Mesothelial cell of epicardium (in vitro differentiated cells): ENCODE measurements at places on chromosomes 13 and 19.

- no peak for DNase-seq
Measured at GRCh38 chr13:103878891-103879605, 812.8 kb upstream of the SLC10A2 start.

GRCh38 chr13:28181413-28181812 lies 43.1 kb downstream of the PAN3 start:
- DNase-seq, result no peak

DNA sequence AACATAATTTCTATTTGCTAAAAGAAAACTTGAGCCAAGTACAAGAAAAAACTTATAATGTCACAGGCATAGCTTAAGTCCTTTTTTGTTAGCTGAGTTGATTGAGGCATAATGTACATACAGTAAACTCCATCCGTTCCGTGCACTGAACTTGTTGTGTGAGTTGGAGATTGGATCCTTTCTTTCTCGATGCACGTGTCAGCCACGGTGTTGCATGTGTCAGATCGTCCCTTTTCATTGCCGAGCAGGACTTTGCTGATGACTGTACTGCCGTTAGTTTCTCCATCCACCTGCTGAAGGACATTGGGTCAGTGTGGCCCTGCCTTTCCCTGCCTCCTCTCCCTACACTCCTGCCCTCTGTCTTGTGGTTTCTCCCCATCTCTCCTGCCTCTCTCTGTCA lies 34.4 kb downstream of the IGFL2 start:
- DNase-seq, result no peak

GRCh38 chr13:25501231-25501630 lies 129.5 kb downstream of the ATP8A2 start:
- DNase-seq, result no peak

DNA sequence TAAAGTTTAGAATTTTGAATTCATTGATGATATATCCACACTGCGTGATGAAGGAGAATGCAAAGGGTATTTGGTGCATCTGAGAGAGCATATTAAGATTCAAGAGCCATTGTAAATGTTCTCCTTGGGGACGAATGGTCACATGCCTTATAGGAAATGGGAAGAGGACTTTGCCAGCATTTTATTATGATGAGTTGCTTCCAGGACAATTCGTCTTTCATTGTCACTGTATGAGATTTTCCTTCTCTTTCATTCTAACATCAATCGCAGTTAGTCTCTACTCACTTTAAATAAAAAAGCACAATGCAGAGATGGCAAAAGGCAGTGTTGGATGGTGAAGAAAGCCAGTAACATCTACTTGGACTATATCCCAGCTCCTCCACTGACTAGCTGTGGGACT lies 21.4 kb downstream of the WDFY2 start:
- no peak for DNase-seq

DNA sequence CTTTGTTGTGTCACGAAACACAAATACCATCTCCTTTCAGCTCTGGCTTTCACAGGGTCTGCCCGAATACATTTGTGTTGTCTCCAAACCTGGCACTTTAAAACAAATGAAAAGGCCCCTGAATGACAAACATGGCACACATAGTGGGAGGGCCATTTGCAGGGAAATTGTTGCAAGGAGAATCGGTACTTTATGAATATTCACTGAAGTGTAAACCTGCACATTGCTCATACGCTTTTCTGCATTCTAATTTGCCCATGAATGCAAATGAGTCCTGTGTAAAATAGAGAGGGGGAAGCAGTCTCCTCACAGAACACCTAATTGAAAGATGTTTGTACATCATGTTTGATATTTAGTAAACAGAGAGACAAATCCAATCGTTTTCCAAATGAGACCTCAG lies 82.7 kb upstream of the PCDH8 start:
- no peak for DNase-seq

- DNase-seq, result no peak
Measured at GRCh38 chr19:18802354-18802753, 11.2 kb upstream of the COMP start.

DNA sequence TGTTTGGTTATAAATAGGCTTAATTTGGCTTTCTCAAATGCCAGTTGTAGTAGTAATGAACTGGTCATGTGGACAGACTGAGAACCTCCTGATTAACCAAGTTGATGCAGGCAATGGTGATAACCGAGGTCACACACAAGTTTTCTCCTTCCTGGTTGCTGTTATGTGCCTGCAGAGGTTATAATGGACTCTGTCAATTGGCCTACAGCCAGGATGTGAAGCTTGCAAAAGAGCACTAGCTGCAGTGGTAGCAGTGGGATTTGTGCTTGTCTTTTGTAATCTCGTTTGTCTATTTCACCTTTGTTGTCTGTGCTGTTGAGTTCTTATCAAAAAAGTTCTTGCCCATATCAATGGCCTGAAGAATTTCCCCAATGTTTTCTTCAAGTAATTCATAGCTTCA lies 20.6 kb downstream of the OR10H3 start:
- DNase-seq, result no peak

GRCh38 chr13:44726214-44726613 lies 150.1 kb upstream of the TSC22D1 start:
- DNase-seq, result no peak

DNA sequence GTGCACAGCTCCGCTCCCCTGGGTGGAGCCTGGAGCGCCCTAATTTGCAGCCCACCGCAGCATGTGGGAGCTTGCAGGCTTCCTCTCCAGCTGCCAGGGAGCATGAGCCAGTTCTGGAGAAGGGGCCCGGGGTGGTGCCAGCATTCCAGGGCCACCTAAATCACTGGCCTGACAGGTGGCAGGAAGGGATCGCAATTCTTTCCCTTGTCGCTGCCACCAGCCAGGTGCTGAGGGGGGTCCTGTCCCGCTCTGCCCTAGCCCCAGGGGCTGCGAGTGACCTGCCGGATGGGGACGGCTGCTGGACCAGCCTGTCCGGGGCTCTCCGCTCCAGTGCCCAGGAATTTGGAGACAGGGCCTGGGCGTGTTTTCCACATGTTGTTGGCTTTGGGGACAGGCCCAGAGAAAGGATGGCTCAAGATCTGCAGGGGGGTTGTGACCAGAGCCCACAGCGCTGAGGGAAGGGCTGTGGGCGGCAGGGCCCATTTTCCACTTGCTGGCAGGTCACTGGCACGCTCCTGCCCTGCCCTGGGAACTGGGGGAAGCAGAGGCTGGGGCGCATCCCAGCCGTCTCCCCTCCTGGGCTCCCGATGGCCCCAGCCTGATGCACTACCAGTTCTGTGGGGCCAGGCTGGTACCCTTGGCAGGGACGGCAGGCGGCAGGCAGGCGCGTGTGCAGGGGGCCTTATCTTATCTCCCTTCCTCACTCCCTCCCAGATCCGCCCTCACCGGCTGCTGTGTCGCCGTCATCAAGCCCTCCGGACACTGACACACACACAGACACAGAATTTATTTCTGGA lies 9.5 kb downstream of the NDUFA11 start:
- DNase-seq, result no peak

DNA sequence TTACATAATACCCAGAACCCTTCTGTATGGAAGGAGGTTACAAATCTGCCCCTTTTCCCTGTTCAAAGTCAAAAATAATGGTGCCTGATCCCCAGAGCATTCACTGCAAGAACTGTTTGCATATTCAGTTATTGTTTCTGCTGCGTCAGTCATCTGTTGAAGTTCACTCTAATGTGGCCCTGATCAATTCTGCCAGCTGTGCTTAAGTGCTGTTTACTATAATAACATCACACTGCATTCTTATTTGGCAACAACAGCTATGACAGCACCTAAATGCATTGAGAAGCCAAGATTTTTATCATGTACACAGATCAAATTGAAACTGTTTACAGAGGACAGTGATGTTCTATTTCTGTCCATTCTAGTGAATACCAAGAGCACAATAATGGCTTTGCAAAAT lies 115.9 kb downstream of the DACH1 start:
- no peak for DNase-seq

- DNase-seq, result no peak
Measured at GRCh38 chr13:32007494-32007893, 24.1 kb upstream of the FRY start.

DNA sequence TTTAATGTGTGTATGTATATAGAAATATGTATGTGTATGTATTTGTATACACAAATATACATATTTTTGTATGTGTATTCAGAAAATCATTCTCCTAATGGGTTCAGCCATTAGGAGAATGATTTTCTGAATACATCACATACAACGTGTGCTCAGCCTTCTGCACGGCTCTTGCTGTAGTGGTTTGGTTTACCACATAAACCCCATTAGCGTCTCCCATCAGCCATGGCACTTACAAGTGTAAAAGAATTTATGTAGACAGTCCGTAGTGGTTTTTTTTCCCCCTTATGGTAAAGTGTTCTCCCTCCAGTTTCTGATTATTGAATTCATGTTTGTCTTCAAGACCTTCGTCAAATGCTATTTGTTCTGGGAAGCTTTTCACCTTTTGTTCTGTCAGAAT lies 38.2 kb downstream of the ATP8A2 start:
- DNase-seq, result no peak

- no peak for DNase-seq
Measured at GRCh38 chr13:99080131-99080530, 102.3 kb upstream of the DOCK9 start.

DNA sequence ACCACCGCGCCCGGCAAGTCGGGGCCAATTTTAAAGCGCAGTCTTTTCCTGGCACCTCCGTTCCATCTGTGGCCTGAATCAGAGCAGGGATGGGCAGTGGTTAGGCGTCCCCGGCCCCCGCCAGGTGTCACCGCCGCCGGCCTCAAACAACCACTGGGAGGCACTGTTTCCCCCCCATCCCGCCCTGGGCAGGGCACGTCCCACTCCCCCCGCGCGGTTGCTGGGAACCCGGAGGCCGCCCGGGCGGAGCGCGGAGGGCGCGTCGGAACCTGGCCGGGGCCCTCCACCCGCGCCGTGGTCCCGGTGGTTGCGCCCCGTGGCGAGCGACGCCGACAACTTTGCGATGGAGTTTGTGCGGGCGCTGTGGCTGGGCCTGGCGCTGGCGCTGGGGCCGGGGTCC lies at the start of gene GRIN3B:
Gene GRIN3B (plus strand): TSS at position 325 of the 400 bp plus-strand sequence. CDS start 19 bp downstream, at position 344.
- peak; percentile 67 for DNase-seq

GRCh38 chr13:71378961-71379905 lies 487.8 kb downstream of the DACH1 start:
- DNase-seq, result no peak

DNA sequence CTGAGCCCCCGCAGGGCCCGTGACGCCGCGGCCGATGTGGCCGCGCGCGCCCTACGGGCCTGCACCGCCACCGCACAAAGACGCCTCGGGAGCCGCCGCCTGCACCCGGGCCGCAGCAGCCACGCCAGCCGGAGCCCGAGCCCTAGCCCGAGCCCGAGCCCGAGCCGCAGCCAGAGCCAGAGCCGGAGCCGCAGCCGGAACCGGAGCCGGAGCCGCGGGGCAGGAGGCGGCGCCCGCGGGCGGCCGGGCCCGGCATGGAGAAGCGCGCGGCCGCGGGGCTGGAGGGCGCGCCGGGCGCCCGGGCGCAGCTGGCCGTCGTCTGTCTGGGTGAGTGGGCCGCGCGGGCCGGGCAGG lies 379 bp downstream of the LRP3 start:
- DNase-seq, result no peak

GRCh38 chr13:51355217-51355616 lies 15.7 kb downstream of the SERPINE3 start:
- DNase-seq, result no peak

GRCh38 chr13:59300355-59301173 lies 863.2 kb downstream of the DIAPH3 start:
- DNase-seq, result no peak

GRCh38 chr13:53241891-53242348 lies 213.3 kb downstream of the OLFM4 start:
- DNase-seq, result no peak

GRCh38 chr13:31322026-31322425 lies 122.3 kb downstream of the B3GLCT start:
- no peak for DNase-seq

DNA sequence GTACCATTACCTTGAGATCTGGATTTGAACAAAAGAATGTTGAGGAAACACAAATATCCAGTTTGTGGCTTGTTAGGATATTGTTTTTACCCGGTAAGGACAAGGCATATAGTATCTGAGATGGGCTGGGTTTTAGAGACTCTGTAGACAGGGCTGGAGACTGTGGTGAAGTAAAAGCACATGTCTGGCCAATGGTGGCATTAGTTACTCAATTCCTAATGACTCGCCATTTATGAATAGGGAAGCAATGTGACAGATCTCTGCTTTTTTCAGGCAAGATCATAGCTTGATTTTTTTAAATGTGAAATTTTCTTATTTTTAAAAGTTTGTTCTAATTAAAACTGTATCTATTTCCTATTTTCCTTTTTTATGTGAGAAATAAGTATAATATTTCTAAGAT lies 371.1 kb upstream of the SPRY2 start:
- no peak for DNase-seq

- no peak for DNase-seq
Measured at GRCh38 chr19:19434483-19435045, 29.1 kb downstream of the GATAD2A start.

DNA sequence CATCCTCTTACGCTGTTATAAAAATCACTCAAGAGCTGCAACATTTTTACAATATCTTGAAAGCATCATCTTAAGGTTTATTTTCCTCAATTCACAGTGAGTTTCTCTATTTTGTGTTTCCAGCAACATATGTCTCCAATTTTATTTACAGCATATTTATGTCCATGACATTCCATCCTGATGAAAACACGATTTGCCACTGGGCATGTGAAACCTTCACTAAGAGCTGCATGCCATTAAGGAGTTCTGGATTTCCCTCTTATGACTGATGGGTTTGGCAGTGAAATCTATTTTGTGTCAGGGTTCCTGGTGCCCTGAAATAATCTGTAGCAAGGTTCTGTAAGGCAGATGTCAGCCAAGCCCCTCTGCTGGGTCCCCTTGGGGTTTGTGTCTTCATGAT lies 527.6 kb upstream of the KLF12 start:
- no peak for DNase-seq

DNA sequence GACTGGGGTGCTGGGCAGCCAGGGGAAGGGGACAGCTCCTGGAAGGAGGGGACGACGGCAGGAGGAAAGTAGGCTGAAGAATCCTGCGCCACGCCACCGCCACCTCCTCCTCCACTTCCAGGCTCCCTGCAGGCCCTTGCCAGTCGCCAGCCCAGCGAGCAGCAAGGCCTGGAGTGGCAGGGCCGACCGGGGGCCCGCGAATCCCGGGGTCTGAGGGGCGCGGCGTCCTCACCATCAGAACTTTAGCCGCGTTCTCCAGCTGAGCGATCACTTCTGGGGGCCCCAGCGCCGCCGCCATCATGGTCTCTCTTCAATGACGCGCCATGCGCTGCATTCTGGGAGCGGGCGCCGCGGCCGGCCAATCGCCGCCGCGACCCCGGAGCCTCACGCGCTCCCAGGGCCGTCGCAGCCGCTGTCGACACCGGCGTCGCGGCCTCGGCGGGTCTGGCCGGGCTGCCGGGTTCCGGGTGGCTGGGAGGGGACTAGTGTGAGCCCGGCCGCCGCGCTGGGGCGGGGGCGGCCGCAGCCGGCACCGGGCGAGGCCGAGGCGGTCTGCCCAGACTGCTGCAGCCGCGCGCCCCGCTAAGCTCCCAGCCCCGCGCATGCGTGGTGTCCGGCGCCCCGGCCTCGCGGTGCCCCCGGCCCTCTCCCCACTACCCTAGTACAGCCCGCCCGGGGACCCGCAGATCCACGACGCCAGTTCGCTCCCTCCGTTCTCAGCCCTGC lies at the start of gene XPO4:
Gene XPO4 (minus strand): TSS at position 309 of the 726 bp plus-strand sequence. CDS start 8 bp downstream, at position 301.
- DNase-seq, result peak; percentile 85
